ENCODE measurements at places on chromosomes 7 and 10.

DNA sequence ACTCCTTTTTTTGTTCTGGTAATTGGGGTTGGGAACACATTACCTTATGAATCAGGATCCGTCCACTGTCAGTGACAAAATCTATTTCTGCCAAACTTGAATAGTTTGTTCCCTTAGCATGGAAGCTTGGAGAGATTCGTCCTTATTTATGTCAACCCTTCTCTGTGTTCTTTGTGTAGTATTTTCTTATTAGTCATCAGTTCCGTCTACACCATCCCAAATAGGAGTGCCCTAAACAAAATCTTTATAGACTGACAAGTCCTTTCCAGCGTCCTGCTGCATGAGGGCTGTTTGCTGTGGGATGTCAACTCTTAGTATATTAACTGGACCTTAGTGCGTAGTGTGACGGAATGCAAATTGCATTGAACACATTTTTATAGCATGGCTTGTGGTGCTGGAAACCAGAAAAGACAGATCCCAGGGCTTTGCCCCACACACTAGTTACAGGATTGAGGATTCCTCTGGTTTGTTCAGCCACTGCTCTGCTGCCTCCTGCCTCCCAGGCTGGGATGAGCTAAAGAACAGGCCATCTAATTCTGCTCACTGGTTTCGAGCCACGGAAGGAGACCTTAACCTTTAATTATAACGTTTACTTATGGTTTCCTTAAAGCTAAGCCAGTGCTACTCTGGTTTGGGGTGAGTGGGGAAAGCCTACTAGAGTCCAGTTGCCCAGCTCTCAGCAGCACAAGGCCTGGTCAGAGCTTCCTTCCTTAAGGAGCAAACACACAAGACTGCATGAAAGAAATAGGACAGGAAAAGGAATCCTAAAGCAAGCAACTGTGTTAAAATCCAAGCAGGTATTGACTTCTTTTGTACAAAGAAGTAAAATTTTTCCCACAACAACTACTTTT, 194.4 kb downstream of the CCSER2 start:
- DNase-seq: no peak

GRCh38 chr10:88071879-88072278, 208.5 kb downstream of the PTEN start:
- DNase-seq: no peak

DNA sequence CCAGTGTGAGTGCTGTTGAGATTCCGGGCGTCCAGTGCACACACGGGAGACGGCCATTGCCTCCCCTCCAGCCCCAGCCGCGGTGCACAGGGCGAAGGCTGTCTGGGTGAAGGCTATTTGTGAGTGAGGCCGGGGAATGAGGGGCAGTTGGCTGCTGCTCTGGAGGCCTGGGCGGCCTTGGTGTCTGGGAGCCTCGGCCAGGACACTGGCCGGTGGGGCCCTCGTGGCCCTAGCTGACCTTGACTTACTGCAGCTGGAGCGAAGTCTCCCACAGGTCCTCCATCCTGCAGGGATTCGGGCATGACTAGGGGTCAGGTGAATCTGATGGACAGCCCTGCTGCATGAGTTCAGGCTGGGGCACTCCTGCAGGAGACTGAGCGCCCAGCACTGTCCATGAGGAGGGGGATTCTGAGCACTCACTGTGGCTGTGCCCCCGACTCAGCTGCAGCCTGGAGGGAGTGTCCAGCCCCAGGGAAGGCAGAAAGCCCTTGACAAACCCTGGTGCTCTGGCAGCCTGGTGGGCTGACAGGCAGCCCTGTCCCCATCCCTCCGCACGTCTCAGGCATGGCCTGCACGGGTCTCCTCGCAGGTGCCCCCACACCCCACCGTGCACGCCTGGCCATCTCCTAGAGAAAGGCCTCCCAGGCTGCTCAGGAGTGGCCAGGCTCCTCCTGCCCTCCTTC, 52.7 kb upstream of the FAM20C start:
- no peak for DNase-seq

DNA sequence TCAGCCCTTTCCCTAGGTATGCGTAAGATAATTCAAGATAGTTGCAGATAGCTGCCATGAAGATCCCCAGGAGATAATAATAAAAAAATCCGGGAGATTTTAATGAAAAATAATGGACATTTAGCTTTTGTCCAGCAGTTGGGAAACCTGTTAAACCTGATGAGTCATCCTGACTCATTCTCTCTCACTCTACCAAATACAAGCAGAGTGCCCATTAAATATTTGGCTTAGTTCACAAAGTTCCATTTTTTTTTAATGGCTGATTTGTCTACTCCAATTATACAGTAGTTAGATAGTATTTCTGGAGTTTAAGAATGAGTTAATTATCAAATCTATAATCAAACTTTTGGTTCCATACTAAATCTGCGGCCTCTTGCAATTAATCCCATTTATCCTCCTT, 2.1 kb upstream of the SHTN1 start:
- DNase-seq: no peak

GRCh38 chr10:109007514-109007913, 915.8 kb downstream of the XPNPEP1 start:
- DNase-seq: no peak

- no peak for DNase-seq
These were observed 140.8 kb upstream of the PTN start for GRCh38 chr7:137484326-137484725.

DNA sequence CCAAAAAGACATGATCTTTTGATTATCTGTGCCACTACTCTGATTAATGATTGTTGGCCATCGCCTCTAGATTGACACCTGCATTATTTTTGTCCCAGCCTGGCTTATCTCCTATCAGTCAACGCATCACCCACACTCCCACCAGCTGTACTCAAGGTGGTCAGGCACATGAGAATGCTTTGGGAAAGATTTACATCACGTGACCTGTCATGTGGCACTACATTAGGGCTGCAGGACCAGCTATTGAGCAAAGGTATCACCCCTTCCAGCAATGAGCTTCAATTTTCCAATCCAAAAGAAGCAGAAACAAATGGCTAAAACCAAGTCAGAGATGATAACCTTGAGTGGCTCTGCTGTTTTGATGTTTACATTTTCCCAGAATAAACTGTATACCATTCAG, 204.3 kb downstream of the PLXNA4 start:
- no peak for DNase-seq
